ENCODE measurements at places on chromosomes 2 and 18.

DNA sequence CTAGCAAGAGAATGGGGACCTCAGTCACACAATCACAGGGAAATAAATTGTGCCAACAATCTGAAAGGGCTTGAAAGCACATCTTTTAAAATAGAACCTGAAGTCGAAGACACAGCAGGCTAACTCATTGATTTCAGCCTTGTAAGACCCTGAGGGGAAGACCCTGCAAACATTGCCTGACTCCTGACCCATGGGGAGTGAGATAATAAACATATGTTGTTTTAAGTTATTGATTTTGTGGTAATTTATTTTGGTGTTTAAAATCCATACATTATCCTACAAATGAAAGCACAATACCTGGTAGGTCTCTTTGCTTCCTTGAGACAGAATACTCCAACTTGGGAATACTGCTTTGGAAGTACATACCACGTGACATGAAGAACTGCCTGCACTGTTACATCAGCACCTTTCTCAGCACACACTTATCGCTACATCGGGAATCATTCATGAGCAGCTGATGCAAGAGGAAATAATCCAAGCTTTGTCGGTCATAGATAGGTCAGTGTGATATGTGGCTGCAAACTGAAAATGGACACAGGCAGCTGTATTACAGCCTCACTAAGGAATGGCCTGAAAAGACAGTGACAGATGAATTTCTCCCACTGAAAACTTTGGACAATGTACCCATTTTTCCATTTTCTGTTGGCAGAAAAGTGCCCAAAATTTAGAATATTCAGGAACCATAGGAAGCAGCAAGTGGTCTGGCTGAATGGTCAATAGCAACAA, 494.5 kb upstream of the MAP2 start:
- DNase-seq = no peak

DNA sequence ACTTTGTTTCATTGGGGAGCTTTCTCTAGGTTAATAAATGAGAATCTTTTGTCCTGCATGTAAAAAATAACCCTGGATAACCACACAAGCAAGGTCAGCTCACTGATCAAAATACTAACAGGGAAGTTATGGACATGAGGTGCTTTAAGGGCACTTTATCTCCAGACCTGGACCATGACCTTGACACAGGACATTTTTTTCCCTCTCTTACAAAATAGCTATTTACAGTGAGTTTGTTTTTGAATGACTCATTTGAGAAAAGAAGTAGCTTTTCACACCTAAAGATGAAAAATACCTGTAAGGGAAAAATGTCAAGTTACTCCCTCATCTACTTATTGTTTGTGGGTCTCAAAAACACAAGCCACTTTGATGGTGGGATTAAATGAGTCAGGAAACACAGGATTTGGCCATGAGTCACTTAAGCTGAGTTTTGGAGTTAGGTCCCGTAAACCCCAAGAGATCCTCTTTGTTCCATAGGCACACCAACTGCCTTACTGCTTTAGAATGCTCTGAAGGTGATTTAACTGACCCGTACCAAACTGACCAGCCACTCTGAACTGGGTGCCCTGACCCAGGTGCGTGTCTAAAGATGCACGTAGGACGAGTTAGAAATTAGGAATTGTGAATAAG, 479.3 kb upstream of the NXPH2 start:
- no peak for DNase-seq

- DNase-seq = no peak
These were observed 29.4 kb downstream of the KANSL3 start for GRCh38 chr2:96608469-96609455.

DNA sequence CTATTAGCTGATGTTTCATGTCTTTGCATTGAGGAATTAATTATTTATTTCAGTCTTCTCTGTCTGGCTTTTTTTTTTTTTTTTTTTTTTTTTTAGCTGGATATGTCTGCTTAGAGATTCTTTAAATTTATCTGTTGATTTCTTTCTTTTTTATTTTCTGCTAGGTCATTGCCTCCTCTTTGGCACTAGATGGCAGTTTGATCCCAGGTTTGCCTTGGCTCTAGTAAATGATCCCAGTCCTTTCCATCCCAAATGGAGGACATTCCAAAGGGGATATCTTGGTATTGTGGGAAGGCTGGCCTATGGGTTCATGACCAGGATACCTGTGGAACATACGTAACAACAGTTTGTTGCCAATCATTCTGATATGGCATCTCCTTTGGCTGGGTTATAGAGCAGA, 339.5 kb upstream of the GCFC2 start:
- no peak for DNase-seq

GRCh38 chr2:177195194-177195593, 17.4 kb upstream of the HNRNPA3 start:
- DNase-seq = no peak

- no peak for DNase-seq
These were observed 268.6 kb upstream of the RAB6C start for GRCh38 chr2:129710670-129711495.

GRCh38 chr2:1609485-1610095, 134.7 kb downstream of the PXDN start:
- DNase-seq = no peak

DNA sequence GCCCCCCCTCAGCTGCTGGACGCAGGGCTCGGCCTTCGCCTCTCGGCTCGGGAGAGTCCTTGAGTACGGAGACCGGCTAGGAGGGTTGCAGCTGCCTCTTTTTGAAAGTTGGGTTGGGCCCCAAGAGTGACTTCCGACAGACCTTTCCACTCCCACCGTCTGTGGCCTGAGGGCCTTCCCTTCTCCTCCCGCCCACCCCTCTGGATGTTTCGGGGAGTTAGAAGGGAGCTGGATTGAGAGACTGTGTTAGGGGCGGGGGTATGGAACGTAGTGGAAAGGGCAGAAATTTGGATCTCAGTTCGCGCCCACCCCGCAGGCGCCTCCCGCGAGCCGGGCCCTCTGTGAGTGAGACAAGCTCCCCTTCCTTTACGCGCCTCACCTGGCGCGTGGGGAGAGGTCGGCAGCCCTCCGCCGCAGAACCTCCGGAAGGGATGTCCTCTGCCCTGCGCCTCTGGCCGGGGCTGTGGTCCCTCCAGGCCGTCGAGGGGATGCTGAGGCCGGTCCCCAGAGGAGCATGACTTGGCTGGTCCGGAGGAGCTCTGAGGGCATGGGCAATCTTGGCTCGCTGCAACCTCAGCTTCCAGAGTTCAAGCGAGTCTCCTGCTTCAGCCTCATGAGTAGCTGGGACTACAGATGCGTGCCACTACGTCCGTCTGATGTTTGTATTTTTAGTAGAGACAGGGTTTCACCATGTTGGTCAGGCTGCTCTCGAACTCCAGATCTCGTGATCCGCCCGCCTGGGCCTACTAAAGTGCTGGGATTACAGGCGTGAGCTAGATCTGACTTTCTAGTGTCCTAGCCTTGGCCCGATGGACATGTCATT, 15.9 kb downstream of the C2orf74 start:
- peak; percentile 19 for DNase-seq

GRCh38 chr2:2573658-2574293, 242.7 kb upstream of the MYT1L start:
- no peak for DNase-seq

GRCh38 chr2:25347205-25347815, 5.6 kb upstream of the DNMT3A start:
- no peak for DNase-seq

DNA sequence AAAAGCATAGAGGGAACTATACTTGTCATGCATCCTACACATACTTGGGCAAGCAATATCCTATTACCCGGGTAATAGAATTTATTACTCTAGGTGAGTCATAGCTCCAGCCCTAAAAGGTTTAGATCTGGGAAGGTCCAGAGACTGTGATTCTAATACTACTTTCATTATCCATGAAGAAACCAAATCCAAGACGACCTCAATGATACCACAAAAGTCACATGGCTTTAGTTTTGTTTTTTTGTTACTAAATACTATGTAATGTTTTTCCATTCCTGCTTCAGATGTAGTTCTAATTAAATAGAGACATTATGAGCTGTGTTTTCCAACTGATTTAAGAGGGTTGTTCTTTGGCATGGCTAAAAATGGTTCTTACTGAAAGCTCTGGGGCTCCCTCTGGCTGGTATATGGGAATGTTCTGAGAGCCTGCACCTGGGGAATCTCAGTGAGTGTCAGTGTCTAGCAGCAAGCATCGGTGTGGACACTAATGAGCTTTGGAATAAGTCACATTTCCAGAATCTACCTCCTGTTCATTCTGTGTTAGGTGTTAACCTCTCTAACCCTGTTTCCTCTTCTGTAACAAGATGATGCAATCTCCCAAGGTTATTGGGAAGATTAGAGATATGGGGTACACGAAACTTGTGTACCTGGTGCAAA, 20.5 kb upstream of the IL1RL2 start:
- no peak for DNase-seq

GRCh38 chr2:181934694-181935093, 43.2 kb downstream of the ITPRID2 start:
- DNase-seq = no peak

GRCh38 chr2:30178618-30179434, 32.0 kb downstream of the YPEL5 start:
- no peak for DNase-seq

DNA sequence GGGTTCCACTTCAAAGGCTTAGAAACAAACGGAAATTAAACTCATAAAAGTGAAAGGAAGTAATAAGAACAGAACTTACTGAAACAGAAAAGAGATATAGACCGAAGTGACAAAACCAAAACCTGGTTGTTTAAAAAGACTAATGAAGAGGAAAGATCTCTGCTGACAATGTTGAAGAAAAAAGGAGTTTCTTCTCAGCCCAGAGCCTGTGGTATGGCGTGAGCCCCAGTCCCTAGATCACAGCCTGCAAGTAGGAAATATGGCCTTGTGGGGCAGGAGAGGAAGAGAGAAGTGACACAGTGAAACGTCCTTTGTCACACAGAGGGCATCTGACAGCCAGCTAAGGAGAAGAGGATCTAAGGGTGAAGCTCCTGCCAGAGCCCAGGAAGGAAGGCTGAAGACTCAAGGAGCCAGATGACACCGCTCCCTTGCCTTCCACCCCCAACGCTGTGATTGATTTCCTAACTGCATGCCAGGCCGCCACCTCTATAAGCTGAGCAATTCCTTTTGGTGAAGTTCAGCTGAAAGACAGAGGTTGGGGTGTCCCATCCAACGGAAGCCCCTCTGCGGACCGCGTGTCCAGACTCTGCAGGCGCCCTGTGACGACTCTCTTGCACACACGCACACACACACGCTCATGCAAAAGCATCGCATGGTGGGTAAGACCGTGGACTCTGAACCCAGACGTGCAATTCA, 141.1 kb downstream of the HDAC4 start:
- no peak for DNase-seq

GRCh38 chr2:239322416-239323086, 78.3 kb downstream of the HDAC4 start:
- no peak for DNase-seq

DNA sequence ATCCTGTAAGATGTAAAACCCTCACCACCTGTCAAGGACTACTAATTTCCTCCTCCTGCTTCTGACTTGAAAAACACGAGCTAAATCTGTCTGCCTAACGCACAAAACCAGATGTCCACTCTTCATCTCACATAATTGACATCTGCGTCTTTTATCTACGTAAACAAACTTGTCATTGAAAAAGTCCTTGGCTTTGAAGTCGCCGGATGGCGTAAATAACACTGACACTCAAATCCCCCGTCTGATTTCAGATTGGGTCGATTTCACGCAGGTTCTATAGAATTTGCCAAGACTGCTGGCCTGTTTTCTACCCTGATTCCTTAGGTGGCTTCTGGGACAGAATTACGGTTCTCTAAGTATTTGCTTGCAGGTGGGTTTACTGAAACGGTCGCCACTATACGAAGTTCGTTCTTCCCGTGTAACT, 539 bp upstream of the MOB4 start:
- no peak for DNase-seq

GRCh38 chr2:66789741-66790140, 354.8 kb downstream of the MEIS1 start:
- DNase-seq = no peak

- no peak for DNase-seq
These were observed 7.6 kb downstream of the YWHAQ start for GRCh38 chr2:9623151-9623550.

- DNase-seq = peak; percentile 25
These were observed 491 bp downstream of the L3MBTL4 start for GRCh38 chr18:6414118-6414722.

DNA sequence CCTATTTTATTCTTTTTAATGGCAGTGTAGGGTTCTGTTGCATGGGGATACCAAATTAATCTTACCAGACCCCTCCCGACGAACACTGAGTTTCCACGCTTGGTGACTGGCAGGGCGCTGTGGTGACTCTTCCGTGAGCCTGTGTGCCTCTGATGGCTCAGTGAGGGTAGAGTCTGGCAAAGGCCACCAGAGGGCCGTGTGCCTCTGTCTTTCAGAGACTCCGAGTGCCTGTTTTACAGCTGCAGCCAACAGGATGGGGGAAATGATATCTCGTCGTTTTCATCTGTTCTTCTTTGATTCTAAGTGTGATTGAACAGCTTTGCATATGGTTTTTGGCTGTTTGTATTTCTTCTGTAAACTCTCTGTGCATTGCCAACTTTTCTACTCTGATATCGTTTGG, 99.8 kb downstream of the ZNF236 start:
- DNase-seq = no peak

- DNase-seq = no peak
These were observed 84.6 kb downstream of the NRP2 start for GRCh38 chr2:205766779-205767359.

DNA sequence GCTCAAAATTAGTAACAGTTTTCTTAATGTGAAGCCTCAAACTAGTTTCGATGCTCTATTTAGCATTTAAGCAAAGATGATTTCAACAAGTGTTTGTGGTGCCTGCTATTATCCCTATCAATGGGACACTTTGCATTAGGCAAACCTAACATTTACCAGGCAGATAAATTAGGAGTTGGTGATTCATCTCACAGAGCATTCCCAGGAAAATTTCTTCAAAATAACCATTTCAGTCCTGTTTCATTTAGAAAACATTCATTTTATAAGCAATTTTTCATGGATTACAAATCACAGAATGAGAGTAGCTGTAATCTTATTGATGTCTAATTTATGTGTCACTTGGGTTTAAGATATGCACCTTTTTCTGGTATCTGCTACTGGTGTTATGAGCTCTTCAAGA, 62.7 kb downstream of the CLHC1 start:
- no peak for DNase-seq

GRCh38 chr2:148658807-148659722, 14.5 kb downstream of the EPC2 start:
- DNase-seq = no peak

DNA sequence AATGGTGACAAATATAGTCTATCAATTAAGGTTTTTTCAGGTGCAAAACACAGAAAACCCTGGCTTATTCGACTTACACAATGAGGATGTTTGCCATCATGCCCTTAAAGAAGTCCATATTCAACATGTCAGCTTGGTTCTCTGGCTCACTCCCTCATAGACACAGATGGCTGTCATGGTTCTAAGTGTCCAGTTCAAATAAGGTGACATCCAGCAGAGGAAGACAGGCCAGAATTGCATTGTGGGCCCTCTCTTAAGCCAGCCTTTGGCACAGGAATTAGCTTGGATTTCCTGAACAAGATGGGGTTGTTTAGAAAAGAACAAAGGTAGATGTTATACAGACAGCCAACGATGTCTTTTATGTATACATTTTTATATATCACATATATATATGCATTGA, 18.7 kb upstream of the SLC1A4 start:
- no peak for DNase-seq
